Activated T-helper 9 cell treated with anti-CD3 and anti-CD28 coated beads, Interleukin-2, amount 50 U/mL, for 16 hours (primary cell): ENCODE measurements at places on chromosomes 1 and 21.

DNA sequence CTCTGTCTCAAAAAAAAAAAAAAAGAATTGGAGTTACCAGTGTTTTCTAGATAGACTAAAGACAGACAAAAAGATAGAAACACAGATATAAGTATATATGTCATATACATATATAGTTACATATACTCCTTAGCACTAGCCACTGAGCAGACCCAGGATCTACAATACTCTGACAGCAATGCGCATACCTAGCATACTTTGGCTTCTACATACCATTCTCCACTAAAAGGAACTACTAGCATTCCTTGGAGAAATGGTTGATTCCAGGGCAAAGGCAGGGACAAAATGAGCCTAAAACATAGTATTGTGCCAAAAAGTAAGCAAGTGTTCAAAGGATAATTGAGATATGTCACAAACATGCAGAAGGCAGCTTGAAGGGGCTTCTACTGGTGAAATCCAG lies 22.7 kb downstream of the SYNJ1 start:
- no peak for DNase-seq

DNA sequence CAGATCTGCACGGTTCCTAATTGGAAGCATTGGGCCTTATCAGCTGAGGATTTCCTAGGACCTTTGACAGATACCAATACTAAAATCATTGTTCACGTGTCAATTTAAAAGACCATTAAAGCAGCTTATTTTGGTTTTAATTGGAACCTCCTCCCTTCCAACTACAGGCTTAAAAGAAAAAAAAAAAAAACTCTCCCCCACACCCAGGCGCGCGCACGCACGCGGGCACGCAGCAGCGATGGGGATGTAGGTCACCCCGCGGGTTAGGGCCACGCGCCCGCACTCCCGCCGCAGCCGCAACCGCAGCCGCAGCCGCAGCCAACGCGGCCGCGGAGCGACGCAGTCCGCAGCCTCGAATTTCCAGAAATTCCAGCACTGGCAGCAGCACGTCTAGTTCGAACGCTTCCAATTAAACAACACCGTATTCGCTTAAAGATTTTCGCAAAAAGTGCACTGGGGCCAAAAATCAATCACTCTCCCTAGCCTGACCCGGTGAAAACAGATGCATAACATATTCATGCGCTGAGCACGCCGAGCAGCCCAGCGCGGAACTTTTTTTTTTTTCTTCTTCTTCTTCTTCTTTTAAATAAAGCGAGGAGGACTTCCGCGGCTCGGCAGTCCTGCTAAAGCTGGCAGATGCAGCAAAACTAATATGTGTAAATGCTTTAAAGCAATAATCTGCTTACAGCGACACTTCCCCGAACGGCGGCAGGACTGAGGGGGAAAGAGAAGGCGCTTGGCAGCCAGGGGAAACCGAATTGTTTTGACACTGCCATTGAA lies 13.3 kb upstream of the BARHL2 start:
- DNase-seq = no peak

- DNase-seq = no peak
Measured at GRCh38 chr1:204623894-204624361, 61.6 kb downstream of the LRRN2 start.

- no peak for DNase-seq
Measured at GRCh38 chr1:117599286-117600221, 6.3 kb upstream of the TENT5C start.

DNA sequence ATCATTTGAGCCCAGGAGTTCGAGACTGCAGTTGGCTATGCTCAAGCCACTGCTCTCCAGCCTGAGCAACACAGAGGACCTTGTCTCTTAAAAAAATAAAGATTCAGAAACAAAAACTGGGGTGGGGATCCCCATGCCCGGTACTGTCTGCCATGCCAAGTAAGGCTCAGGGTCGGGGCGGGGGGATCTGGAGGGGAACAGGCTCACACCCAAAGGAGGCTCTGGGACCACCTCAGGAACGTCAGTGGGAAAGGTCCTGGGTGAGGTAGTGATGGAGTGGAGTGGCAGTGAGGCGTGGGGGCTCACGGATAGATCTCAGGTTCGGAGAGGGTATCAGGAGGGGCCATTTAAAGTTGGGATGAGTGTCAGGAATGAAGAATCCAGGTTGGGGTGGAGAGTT lies 765 bp upstream of the S100A4 start:
- DNase-seq = no peak

GRCh38 chr1:205711105-205712048 lies 31.1 kb upstream of the SLC45A3 start:
- DNase-seq = peak; percentile 29

DNA sequence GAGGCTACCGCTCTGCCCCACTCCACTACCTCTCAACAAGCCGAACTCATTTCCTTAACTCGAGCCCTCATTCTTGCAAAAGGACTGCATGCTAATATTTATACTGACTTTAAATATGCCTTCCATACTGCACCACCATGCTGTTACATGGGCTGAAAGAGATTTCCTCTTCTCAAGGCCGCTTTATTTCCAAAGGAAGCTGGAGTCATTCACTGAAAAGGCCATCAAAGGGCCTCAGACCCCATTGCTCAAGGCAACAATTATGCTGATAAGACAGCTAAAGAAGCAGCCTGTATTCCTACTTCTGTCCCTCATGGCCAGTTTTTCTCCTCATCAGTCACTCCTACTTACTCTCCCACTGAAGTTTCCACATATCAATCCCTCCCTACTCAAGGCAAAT lies 6.9 kb upstream of the HPDL start:
- DNase-seq = no peak

GRCh38 chr1:63973005-63973419 lies 199.2 kb downstream of the ROR1 start:
- no peak for DNase-seq

- no peak for DNase-seq
Measured at GRCh38 chr1:183735069-183735860, 69.7 kb upstream of the RGL1 start.

DNA sequence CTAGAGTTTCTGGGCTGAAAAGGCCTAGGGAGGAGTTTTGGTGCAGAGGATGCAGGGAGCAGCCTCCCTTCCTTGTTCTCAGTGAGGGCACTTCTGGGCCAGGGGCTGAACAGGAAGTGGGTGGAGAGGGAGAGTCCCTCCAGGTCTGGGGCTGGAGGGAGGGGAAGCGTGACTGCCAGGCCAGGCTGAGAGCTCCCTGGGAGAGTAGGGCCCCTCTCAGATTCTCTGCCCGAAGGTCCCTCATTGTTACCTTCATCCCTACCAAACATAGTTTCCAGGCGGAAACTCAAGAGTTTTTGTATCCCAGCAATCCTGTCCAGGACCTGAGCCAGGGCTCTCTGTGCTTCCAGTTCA lies 36.8 kb downstream of the CITED4 start:
- DNase-seq = no peak

GRCh38 chr1:171254859-171255258 lies 6.6 kb downstream of the FMO1 start:
- DNase-seq = no peak

- no peak for DNase-seq
Measured at GRCh38 chr21:38092051-38092450, 164.7 kb upstream of the KCNJ15 start.

GRCh38 chr1:200226969-200227303 lies 182.9 kb downstream of the ZNF281 start:
- no peak for DNase-seq

GRCh38 chr1:11046270-11046566 lies 821 bp downstream of the MASP2 start:
- DNase-seq = no peak
